Naive thymus-derived CD8-positive, alpha-beta T cell (primary cell): ENCODE measurements at places on chromosomes 2 and 18.
A peak's percentile ranks its signal among the peaks of the same experiment; 100 is the strongest.

- DNase-seq, result peak; percentile 42
Observed at GRCh38 chr18:24488824-24489493, 28.5 kb downstream of the HRH4 start.

DNA sequence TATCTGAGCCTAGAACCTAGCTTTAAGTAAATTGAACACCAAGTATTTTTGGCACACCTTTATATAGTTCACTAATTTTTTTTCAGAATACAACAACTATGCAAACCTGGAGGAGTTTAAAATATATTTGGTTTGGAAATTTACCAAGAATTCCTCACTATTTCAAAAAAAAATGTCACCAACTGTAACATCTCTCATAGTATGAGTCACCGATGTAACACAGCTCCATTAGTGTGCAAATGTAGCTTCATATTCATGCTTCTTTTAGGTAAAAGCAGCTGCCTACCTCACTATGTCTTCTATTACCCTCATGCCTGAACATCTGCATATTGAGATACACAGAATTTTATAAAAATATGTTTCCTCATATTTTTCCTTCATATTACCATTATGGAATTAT is 80.5 kb downstream of the NRXN1 start:
- DNase-seq, result no peak

DNA sequence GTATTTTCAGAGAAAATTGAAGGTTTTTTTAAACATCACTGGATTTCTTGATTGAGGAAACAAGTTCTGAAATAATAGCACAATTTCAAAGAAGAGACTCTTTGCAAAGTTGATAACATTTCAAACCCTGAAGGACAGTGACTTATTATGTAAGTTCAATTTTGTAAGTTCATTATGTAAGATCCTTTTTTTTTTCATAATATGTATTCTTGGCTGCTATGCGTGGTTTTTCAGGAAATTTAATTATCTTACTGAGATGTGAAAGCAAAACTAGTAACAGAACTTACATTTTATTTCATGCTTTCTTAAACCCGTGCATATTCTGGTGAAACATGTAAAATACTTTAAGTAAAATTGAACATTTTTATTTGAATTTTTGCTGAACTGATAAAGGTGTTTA is 65.4 kb downstream of the RIF1 start:
- DNase-seq, result no peak

GRCh38 chr2:136696438-136696837 is 68.9 kb upstream of the THSD7B start:
- DNase-seq, result no peak

- DNase-seq, result no peak
Observed at GRCh38 chr2:231321556-231322334, 73.8 kb upstream of the B3GNT7 start.

DNA sequence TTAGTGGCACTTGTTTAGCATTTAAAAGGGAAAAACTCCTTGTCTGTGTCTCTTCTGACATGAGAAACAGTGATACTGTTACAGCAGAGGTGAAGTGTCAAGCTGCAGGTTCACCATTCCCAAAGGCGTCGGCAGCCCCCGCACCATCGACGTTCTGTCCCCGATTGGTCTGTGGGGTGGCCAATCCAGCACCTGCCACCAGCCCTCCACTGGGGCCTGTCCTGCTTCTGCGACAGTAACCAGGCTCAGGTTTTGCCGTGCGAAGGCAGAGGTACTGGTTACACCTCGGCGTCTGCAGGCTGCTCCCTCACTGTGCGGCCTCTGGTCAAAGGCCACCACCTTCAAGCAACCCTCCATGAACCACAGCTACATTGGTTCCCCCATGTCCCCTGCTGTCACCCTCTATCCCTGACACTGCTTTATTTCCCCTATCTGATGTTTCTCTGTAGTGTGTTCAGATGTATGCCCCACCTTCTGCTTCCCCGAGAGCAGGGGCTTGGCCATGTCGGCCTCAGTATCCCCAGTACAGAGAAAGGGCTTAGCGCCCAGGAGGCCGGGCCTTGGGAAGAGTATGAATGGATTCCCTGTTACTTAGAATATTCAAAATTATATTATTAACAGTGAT is 8.6 kb upstream of the ESPNL start:
- DNase-seq, result no peak

- DNase-seq, result no peak
Observed at GRCh38 chr18:58761970-58762780, 90.9 kb downstream of the MALT1 start.

DNA sequence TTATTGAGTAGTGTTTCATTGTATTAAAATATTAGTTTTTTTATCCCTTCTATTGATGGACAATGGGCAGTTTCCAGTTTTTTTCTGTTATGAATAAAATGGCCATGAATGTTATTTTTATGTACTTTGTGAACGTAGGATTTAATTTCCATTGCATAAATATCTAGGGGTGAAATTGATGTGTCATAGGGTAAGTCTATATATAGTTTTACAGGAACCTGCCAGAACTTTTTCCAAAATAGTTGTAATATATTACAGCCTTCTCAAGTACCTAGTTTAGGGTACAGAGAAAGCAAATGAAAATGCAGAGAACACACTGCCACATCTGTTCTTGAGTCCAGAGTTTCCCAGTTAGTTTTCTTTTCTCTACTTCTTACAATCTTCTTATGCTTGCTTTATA is 378.6 kb downstream of the MEIS1 start:
- no peak for DNase-seq

DNA sequence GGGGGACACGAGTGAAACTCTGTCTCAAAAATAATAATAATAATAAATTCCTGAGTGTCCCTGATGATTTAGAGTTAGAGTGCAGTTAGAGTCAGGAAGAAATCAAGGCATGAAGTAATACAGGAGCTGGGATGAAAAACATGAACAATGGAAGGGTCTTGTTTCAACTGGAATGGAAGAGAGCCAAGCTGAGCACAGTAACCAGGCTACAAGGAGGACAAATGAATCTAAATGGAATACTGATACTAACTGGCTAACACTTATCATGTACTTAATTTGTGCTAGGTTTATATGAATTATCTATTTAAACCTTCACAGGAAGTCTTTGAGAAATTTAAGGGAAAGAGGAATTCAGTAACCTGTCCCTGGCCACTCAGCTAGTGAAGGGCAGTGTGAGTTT is 38.8 kb upstream of the PSME4 start:
- no peak for DNase-seq

DNA sequence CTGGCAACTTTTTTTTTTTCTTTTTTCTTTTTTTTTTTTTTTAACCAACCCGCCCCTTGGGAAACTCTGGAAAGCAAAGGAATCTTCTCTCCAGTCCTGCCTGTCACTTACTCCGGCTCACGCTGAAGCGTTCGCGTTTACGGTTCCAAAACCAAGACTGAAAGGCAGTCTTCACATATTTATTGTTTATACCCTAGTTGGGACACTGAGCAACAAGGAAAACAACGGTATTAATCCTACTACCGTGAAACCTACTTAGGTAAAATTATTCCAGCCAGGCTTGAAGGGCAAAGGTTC is 125.4 kb downstream of the OSBPL1A start:
- DNase-seq, result no peak

DNA sequence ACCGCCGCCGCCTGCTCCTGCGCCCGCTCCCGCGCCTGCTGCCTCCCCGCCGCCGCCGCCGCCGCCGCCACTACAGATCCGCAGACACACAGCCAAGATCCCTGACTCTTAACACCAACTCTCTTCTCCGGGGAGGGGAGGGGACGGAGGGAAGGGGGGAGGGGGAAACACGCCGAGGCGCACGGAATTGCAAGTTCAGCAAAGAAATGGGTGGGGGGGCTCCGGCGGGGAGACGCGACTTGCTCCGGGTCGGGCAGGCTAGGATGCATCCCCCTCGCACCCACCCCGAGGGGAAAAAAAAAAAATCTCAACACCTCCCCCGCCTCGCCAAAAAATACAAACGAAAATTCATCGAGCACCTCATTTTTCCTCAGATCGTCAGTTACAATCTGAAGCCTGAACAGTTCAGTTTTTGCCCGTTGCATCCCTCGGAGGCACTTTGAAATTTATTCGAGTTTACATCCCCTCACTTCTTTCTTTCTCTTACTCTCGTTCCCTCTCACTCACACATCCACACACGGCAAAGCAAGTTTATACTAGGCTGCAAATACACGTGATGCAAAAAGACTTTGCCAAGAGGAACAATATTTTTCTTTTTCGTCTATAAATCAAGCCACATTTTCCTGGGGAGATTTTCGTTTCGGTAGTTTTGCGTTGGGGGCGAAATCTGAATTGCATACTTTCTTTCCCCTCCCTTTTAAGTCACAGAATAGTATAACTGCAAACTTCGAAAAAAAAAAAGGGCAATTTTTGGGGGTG is at the start of gene TCF4:
TSS of gene TCF4 (minus strand) at position 82 of the 759 bp plus-strand sequence. CDS start 1,076 bp downstream, outside the sequence.
- no peak for DNase-seq

DNA sequence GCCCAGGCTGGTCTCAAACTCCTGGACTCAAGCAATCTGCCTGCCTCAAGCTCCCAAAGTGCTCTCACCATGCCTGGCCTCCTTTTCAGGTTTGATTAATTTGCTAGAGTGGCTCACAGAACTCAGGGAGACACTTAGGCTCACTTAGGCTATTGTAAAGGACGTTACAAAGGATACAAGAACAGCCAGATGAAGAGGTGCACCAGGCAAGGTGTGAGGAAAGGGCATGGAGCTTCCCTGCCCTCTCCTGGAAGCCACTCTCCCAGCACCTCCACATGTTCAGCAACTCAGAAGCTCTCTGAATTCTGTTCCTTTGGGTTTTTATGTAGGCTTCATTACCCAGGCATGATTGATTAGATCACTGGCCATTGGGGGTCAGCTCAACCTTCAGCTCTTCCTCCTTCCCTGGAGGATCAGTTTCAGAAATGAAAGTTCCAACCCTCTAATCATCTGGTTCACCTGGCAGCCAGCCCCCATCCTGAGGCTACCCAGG is 78.7 kb upstream of the RGPD5 start:
- DNase-seq, result no peak

DNA sequence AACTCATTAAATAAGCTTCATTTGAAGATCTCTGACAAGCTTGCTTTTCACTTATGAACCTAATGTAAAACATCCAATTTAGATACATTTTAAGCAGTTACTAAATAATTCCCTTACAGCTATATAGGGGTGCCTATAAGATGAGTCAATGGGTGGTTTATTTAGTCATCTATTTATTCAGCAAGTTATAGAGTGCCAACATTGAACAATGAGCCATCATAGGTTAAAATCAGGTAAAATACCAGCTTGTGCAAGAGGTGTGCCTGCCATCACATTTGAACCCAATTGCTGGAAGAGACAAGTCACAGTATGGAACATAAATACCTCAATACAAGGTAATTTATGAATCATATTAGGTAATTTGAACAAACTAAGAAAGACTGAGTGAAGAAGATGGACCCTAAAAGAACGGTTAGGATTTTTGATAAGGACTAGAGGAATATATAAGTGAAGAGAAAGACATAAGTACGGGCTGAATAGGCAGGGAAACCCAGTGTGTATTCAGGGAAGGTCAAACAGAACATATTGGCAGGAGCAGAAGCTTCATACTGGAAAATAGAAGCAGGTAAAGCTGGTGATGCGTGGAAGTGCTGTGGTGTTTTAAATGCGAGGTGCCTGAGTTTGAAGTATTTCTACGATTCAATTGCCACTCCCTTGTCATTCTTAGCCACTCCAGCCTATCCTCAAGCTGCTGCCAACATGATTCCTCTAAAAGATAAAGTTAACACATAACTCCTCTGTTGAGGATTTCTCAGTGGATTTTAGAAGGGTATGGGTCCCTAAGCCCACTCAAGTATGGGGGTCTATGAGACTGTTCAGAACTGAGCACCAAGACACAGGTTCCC is 18.9 kb upstream of the STAT4 start:
- DNase-seq, result no peak

- DNase-seq, result no peak
Observed at GRCh38 chr2:39434233-39434897, 2.7 kb downstream of the MAP4K3 start.

DNA sequence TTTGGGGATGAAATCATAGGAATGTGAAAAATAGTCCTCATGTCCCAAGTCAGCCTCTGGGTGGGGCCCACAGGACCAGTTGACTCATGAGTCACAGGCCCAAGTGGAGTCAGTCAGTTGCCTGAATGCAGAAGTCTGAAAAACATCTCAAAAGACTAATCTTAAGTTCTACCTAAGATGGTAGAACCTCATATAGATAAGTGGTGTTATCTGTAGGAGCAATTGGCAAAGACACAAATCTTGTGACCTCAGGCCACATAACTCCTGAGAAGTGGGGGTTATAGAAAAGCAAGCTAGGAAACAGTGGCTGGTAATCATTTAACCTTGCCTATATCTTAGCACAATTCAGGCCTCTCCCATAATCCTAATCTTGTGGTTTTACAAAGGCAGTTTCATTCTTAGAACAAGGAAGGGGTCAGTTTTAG is 257.1 kb upstream of the SPOPL start:
- DNase-seq, result no peak

DNA sequence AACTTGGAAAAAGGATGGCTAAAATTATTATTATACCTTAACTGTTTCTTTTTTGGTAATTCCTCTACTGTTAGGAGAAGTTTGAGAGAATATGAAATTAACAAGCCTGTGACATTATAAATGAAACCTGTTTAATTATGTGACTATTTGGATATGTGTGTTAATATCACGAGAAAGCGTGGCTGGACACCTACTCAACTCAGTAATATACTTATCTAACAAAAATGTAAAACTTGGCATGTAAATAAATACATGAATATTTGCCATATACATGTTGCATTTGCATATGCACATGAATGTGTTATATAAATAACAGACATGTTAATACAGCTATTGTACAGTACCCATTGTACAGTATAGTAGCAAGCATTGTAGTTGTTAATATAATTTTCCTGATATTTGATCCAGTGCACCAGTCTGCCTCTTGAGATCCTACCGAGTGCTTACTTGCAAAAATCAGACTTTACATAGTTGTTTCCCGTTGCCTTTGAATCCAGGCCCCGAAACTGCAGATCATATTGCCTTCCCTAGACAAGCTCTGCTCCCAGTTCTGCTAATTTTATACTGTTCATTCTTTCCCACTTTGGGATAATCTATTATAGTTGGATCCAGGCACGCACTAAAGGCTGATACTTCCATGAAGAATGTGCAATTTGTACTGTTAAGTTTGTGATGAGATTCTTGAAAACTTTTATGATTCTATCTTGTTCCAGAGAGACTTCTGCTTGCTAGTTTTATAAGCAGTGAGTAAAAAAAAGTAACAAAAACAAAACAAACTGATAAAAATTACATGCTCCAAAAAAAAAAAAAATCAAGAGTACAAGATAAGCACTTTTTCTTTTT is 395.6 kb downstream of the ARHGAP15 start:
- no peak for DNase-seq

GRCh38 chr2:168180483-168180882 is 66.9 kb downstream of the STK39 start:
- DNase-seq, result no peak

DNA sequence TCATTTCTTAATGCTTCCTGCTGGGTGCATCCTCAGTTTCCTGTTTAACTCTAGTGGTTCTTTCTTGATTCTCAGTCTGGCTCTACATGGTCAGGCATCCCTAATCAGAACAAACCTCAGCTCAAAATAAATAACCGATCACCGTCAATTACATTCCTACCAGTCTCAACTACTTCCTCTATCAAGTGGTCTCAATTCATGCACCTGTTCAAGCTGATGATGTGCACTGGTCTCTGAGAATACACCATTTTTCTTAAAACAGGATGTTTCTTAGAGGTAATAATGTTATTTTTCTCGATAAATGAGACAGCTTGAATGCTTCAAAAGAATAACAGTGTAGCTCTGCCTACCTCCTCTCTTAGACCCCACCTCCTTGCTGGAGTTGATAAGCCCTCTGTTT is 420.9 kb downstream of the SOCS6 start:
- no peak for DNase-seq

- DNase-seq, result no peak
Observed at GRCh38 chr2:100655936-100656534, 93.2 kb downstream of the PDCL3 start.
